ENCODE measurements at places on chromosomes 13 and 19. TPM values are rescaled to one million over a fixed set of nuclear protein-coding genes. Genes with fewer than 3 reads are reported as not detected.

Gene CACNG6
- polyA plus RNA-seq: 1.4 TPM

DNA sequence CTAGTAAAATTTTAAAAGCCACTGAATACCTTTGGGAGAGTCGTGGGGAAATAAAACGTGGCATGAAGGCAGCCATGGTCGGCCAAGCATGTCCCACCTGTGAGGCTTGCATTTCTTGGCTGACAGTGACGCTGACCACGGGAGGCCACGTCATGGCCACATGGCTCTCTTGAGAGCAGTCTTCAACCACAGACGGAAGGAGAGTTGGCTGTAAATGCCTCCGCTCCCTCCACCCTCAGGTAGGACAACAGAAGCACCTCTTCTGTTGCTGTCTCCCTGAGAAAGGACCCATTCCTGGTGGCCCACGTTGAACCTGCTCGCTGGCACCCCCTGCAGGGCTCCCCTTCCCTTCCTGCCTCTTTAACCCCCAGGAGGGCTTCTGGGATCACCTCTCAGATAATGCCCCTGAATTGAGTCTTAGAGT is 10.6 kb upstream of the LRRC25 start:
- DNase-seq: no peak

DNA sequence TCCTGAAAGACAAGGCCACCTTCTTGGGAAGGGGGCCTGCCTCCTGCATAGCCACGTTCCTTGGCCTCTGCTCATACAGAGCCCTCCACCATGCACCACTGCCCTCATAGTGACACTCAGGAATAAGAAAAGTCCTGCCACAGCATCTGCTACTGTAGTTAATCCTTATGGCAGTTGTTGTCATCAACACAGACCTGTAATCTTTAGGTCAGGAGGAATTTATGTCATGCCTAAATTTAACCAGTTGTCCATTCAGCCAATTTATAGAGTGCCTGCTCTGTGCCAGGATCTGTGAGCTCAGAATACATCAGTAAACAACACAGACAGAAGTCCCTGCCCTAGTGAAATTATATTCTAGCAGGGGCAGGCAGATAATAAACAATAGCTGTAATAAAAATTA is 44.4 kb downstream of the FAM124A start:
- no peak for DNase-seq

Gene ZNF429
- polyA plus RNA-seq: 23.3 TPM

DNA sequence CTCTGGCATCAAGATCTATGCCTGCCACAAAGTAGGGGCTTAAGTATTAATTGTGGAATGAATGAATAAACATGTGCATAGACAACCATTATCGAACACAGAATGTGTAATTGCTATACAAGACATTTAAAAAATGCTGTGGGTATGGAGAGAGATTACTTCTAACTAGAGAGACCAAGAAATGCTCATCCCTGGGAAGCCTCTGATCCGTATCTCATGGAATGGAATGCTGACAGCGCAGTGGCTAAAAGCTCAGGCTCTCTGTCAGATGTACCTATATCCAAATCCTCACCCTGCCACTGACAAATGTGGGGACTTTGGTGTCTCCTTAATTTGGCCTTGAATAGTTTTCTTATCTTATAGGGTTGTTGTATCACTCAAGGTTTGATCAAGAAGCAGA is 22.7 kb upstream of the MBNL2 start:
- DNase-seq: no peak

Gene RNF17
- not detected for polyA plus RNA-seq

Gene CD79A
- 0.84 TPM for polyA plus RNA-seq

GRCh38 chr13:113978741-113979481 is 5.0 kb upstream of the C13orf46 start:
- DNase-seq: no peak

Gene CRX
- not detected for polyA plus RNA-seq

DNA sequence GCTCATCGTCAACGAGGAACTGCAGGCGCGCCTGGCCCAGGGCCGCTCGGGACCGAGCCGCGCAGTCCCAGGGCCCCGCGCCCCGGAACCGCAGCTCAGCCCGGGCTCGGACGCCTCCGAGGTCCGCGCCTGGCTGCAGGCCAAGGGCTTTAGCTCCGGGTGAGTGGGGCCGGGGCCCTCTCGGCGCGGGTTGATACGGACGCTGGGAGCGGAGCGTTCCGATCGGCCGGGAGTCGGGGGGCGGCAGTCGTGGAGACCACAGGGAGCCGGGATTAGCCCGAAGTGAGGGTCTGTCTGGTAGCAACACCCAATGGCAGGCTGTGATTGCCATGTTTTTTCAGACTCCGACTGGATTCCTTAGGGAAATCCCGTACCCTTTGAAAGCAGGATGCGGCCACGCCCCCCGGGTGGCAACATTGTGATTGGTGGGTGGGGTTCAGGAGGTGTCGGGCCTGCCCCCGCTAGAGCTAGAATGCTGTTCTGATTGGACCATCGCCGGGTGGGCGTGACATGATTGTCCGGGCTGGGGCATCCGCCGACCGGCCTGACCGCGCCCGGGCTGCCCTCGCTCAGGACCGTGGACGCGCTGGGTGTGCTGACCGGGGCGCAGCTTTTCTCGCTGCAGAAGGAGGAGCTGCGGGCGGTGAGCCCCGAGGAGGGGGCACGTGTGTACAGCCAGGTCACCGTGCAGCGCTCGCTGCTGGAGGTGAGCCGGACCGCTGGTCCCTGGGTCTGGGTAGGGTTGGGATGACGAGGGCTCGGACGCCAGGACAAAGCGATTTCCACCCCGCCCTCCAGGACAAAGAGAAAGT is 11.3 kb downstream of the EPS8L1 start:
- no peak for DNase-seq

Gene WDR87
- not detected for polyA plus RNA-seq

Measured in left renal cortex interstitium (tissue), 4 donors.